NCI-H1930 (cell line): ENCODE measurements at places on chromosomes 7 and 10.

DNA sequence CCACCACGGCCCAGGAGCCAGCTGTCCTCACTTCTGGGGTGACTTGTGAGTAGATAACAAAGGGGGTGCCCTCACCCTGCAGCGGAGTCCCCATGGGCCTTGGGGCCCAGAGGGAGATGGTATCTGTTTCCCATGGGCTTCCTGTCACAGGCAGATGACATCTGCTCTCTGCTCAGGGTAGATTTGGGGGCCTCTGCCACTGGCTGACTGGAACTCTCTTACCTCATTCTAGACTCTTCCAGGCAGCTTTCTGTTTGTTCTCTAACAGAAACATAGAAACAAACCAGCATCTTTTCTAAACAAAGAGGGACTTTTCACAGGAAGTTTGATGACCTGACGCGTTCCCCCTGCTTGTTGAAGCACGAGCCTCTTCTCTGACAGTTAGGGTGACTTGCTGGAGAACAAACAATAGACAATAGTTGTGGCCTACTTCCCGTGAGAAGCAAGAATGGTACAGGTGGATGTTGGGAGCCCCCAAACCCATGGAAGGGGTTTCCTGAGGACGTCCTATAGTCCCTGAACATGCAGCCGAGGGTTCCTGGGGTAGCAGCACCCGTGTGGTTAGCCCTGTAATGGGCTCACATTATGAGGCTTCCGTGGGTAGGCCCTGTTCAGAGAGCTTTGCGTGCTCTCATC, 61.6 kb downstream of the GRK5 start:
- no peak for DNase-seq

DNA sequence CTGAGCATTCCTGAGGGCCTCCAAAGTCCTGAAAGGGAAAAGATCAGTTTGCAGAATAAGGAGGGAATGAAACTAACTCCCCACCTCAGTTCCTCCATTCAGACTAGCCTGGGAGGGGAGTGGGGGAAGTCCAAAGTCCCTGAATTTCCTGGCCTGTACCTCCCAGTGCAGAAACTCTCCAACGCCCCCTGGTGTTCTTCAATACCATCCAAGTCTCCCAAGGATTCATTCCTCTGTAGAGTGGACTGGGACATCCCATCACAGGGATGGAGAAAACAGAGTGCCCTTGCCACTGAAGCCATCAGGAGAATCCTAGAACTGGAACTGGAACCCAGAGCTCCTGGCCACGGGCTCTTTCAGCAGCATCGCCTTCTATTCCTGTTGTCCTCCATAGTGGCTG, 1.6 kb upstream of the COL13A1 start:
- no peak for DNase-seq

DNA sequence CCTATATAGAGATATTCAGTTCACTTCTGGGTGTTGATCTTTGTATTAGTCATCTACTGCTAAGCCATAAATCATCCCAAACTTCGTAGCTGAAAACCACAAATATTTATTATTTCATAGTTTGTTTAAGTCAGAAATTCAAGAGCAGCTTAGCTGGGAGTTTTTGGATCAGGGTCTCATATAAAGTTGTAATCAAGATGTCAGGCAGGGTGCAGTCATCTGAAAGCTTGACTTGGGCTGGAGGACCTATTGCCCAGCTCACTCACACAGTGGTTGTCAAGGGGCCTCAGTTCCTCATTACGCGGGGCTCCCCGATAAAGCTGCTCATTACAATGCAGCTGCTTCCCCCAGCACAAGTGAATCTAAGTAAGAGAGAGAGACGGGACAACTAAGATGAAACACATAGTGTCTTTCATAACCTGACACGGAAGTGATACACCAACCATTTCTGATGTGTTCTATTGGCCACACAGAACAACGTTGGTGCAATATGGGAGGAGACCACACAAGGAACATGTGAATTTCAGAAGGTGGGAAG, 15.7 kb downstream of the PPP1R3C start:
- no peak for DNase-seq

GRCh38 chr7:70619130-70619529, 512.8 kb upstream of the GALNT17 start:
- DNase-seq = peak; percentile 11

GRCh38 chr10:34655286-34656170, 159.6 kb downstream of the PARD3 start:
- no peak for DNase-seq

DNA sequence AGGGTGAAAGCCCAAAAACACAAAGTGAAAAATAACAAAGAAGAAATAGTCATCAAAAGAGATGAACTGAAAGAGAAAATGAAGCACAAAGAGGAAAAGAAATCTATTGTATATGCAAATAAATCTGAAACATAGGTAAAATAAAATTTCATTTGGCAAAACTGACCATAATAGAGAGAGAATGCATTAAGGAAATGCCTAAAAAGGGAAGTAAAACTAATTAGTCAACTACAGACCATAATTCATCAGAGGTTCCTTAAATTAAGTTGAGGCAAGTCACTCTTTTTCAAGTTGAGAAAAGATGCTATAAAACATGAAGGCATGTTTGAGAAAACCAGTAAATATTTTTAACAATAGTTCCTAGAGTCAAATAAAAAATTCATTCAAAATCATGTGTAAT, 233.3 kb downstream of the LRRN3 start:
- DNase-seq = no peak

GRCh38 chr7:112103246-112103645, 103.0 kb downstream of the DOCK4 start:
- no peak for DNase-seq

DNA sequence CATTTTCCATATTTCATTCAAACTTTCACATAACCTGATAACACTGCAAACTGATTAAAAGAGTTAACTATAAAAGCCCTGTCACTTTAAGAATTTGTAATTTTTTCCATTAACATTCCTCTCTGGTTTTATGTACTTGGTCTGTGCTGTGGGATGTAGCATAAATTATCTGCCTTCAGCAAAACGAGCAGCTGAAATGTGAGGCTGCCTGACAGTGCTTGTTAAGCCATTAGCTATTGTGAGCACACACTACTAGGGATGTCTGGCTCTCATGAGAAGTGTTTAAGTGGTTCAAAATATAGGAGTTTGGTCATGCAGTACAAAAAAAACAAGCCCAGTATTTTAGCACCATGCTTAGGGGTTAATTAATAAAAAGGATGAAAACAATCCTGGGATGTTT, 63.0 kb downstream of the HOXA1 start:
- DNase-seq = peak; percentile 14

GRCh38 chr7:142859411-142859810, 4.5 kb downstream of the EPHB6 start:
- no peak for DNase-seq

- no peak for DNase-seq
Measured at GRCh38 chr10:71127104-71127503, 85.3 kb upstream of the UNC5B start.

- DNase-seq = no peak
Measured at GRCh38 chr10:14009371-14010100, 321.2 kb downstream of the FRMD4A start.

DNA sequence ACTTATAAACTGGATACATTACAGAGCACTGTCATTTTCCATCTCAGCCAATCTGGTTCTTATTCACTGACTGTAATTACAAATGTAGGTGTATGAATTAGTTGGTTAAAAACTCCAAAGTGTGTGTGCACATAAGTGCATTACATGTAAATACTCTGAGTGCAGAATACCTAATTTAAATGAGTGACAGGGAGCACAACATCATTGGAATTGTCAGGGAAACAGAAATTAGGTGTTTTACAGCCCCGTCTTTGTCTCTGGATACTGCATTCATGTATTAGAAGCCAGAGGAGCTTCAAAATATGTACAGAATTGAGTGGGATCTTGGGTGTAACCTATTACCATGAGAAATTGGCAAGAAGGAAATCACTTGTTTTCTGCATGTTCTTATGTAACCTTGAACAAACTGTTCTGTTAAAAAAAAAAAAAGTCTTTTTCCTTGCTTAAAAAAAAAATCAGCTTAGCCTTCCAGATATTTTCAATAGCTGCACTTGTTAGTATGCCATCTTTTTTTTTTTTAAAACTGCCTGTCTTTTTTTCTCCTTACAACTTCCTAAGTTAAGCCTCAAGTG, 31.1 kb downstream of the CELF2 start:
- no peak for DNase-seq

DNA sequence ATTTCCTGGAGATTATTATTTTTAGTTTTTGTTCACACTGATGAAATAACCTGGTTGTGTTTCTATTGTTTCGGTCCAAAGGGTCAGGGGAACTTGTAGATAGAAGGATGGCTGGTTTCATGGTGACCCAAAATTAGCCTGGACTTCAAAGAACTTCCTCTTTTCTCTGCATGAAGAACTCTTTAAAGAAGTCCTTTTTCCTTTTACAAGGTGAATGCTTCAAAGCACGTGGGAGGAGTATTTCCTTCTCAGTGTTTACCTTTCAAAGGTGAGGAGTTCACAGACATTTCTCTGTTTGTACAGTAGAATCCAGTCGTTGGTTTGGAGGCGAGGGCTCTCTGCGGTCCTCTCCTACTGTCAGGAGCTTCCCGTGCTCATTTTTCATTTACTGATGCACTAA, 561.7 kb downstream of the GATA3 start:
- no peak for DNase-seq

DNA sequence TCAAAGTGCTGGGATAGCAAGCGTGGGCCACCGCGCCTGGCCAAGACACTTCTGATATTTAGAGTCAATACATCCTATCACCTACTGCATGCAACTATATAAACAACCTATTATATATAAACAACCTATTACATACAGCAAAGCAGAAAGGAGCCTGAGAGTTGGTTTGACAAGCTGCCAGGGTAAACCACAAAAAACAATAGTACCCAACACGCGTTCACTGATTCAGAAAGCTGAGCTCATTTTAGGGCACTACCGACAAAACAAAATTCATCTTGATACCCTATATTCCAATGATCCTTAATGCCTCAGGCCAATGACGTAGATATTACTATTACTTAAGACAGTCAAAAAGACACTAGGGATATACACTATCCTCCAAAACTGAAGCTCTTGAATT, 16.2 kb downstream of the MALSU1 start:
- no peak for DNase-seq

DNA sequence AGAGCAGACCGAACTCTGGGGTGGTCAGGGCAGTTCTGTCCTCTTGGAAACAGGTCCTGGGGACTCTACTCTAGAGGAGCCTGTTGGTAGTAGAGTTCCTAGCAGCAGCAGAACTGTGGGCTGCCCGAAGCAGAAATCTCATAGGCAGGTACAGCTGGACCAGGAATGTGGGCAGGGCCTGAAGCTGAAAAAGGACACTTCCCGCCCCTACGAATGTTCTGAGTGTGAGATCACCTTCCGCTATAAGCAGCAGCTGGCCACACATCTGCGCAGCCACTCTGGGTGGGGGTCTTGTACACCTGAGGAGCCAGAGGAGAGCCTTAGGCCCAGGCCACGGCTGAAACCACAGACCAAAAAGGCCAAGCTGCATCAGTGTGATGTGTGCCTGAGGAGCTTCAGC, 8.3 kb upstream of the ZNF783 start:
- no peak for DNase-seq

DNA sequence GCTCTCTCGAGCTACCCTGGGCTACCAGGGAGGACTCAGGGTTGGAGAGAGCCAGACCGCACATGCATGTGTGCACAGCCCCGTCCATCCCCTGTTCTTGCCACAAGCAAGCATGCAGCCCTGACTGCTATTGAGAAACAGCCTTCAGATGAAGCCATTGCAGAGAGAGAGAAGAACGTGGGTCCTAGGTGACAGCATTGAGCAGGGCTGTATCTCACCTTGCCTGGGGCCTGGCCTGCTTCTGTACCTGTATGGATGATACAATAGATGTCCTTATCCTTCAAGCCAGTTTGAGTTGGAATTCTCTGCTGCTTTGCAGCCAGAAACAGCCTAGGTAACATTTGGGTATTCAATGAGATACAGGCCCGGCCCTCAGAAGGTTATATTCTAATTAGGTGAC, 127.3 kb upstream of the RHEB start:
- DNase-seq = no peak

GRCh38 chr7:87872346-87872745, 3.8 kb downstream of the SLC25A40 start:
- no peak for DNase-seq

- no peak for DNase-seq
Measured at GRCh38 chr7:108171164-108171563, 41.0 kb upstream of the LAMB4 start.

GRCh38 chr7:148932-149790, 43.2 kb upstream of the FAM20C start:
- DNase-seq = peak; percentile 98

DNA sequence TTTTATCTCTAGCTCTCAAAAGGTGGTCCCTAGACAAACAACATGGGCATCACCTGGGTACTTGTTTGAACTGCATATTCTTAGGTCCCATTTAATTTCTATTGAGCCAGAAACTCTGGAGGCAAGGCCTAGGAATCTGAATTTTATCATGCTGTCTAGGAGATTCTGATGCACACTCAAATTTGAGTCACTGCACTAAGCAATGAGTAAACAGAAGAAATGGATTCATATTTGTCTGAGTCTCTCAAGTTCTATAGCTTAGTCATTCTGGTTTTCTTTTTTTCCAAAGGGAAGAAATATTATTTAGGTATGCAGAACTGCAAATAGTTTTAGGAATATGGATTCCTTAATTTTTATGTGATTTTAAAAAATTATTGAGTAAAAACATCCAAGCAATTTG, 185.5 kb downstream of the SEMA3A start:
- DNase-seq = no peak

- DNase-seq = no peak
Measured at GRCh38 chr10:71216363-71216695, 4.0 kb downstream of the UNC5B start.

- DNase-seq = no peak
Measured at GRCh38 chr10:97482381-97482780, 15.8 kb downstream of the MMS19 start.

GRCh38 chr7:152849128-152849527, 89.6 kb downstream of the ACTR3B start:
- DNase-seq = no peak

- DNase-seq = no peak
Measured at GRCh38 chr10:22723783-22724182, 9.4 kb upstream of the PIP4K2A start.

DNA sequence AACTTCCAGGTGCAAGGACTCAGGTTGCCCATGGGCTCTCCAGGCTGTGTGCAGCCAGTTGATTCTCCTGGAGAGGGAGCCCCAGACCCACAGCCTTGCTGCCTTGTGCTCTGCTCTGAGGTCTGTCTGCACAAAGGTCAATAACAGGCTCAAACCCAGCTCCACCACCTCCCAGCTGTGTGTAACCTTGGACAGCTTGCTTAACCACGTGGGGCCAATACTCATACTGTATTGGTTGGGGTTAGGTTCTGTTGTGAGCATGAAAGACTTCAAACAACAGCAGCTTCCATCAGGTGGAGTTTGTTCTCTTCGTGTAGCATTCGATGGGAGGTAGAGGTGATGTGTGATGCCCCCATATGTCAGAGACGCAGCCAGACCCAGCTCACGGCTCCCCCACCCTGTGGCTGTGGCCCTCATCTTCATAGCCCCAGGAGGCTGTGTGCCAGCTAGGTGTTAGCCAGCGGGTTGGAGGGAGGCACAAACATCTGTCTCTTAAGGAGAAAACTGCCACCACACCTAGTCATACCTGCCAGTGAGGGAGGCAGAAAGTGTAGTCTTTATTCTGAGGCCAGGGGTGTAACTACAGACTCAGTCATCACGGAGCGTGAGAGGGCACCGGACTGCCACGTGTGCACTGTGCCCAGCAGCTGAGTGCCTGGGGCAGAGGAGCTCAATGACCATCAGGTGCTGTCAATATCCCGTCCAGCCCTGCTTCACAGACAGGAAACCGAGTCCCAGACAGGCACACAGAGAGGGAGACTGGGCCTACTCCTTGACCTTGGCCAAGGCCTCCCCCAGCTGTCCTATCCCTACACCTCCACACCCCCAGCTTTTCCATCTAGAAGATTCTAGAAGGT, 8.1 kb upstream of the POLD2 start:
- no peak for DNase-seq
